ENCODE measurements at places on chromosomes 11 and 22.

- peak; percentile 43 for DNase-seq
Observed at GRCh38 chr11:119723243-119723951, 5.6 kb downstream of the NECTIN1 start.

DNA sequence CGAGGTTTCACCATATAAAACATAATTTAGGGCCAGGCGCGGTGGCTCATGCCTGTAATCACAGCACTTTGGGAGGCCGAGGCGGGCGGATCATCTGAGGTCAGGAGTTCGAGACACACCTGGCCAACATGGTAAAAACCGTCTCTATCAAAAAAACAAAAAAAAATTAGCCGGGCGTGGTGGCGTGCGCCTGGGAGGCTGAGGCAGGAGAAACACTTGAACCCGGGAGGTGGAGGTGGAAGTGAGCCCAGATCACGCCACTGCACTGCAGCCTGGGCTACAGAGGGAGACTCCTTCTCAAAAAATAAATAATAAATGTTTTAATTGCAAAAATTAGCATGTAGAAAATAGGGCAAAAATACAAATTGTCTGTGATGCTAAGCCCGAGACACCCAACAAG lies 993 bp upstream of the SFI1 start:
- DNase-seq, result no peak

- no peak for DNase-seq
Observed at GRCh38 chr11:48000432-48000831, 20.1 kb downstream of the PTPRJ start.

DNA sequence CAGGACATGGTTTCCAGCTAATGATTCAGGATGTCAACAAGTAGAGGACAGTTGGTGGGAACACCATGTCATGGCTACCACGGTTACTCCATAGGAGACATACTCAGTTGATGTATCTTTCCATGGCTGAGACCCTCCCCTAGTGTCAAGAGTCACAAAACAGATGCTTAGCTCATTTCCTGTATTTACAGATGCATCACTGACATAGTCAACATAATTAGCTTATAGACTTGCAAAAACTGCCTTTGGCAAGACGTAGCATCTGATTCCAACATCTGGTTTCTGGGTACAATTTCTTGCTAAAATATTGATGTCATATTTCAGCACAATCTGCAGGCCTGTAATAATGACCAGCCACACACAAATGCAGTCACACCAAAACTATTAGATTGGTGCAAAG lies 550.3 kb downstream of the FAM181B start:
- DNase-seq, result no peak

DNA sequence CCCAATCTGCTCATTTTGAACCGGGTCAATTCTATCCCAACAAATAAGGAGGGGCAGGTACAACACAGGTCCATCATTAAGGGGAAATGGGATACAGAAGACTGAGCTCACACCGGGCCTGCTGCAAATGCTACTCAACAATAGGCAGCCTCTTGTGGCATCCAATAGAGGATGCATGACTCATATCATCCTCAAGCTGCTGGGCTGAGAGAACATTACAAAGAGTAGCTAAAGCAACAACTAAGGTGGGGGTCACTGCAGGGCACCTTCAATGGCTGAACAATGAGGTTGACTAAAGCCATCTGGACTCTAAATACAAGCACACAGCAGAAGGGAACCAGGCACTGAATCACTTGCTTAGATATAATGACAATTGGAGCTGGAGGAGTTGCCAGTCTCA lies 130.1 kb upstream of the SYN3 start:
- no peak for DNase-seq

DNA sequence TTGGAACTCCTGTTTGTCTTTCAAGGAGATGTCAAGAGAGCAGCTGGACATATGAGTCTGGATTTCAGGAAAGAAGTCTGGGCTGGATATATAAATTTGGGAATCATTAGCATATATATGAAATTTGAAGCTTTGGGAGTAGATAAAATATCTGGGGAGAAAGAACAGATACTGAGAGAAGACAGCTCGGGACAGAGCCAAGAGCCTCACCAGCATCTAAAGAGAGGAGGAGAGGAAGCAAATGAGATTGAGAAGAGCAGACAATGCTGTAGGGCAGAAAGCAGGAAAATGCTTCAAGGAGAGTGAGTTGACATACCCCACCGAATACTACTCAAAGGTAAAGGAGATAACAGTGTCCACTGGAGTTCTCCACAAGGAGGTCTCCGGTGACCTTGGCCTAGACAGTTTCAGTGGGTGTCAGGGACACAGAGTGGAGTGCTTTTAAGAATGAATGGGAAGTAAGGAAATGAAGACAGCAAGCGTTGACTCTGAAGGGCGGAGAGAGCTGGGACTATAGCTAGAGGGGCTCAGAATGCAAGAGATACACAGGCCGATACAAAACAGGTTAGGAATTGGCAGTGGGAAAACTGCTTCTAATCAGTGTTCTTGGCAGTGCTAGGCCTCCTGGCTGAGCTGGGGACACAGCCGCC lies 862 bp downstream of the APBB1 start:
- no peak for DNase-seq

DNA sequence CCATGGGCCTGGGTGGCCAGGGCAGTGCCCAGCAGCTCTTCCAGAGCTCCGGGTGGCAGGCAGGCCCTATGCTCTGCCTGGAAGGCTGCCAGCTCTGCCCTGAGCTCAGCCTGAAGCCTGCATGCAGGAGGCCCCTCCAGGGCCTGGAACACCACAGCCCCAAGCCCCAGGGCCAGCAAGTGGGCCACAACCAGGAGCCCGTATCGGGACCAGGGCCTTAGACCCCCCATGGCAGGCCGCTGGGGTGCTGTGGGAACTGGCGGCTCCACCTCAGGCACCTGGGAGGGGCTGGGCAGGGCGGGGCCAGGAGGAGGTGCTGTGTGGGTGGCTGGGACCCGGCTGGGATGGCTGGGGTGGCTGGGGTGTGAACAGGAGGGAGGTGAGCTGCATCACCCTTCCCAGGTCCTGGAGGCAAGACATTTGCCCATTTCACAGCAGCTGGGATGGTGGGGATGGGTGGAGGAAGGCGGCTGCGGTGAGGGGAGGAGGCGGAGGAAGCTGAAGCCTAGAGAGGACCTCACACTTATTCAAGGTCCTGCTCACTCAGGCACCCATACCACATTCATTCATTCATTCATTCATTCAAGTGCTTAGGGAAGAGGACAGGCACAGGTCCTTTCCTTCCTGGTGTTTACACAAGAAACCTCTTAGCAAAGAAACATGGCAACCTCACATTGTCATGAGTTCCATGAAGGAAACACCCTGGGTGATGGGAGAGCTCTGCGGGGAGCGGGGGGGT lies at the start of gene KCNK7:
Gene KCNK7 (minus strand): TSS at position 258 of the 739 bp plus-strand sequence. CDS start 28 bp downstream, at position 230.
- no peak for DNase-seq

DNA sequence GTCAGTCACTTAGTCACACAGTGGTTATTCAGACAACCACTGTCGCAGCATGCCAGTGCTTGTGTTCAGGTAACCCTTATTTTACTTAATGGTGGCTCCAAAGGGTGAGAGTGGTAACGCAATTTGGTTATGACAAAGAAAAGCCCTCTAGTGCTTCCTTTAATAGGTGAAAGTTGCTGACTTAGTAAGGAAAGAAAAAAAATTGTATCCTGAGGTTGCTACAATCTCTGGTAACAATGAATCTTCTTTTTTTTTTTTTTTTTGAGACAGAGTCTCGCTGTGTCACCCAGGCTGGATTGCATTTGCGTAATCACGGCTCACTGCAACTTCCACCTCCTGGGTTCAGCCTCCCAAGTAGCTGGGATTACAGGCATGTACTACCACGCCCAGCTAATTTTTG lies 64.5 kb downstream of the C11orf91 start:
- no peak for DNase-seq

Data from SK-N-DZ (cell line).